ENCODE measurements at places on chromosomes 6 and 20.

- no peaks in the 10 kb centered on the region for H3K36me3 ChIP-seq
- no peak within 1 kb of the TSS for H3K27ac ChIP-seq
- peaks cover 12% of the 10 kb centered on the region for H3K27me3 ChIP-seq
- peak; percentile 16 for DNase-seq
- H3K4me1 ChIP-seq: no peaks in the 10 kb centered on the region
Observed at GRCh38 chr20:13008761-13009681, at the start of gene SPTLC3. Gene SPTLC3, plus strand, starts transcription at chr20:13008972. Its CDS starts 296 bp downstream, at chr20:13009268.

DNA sequence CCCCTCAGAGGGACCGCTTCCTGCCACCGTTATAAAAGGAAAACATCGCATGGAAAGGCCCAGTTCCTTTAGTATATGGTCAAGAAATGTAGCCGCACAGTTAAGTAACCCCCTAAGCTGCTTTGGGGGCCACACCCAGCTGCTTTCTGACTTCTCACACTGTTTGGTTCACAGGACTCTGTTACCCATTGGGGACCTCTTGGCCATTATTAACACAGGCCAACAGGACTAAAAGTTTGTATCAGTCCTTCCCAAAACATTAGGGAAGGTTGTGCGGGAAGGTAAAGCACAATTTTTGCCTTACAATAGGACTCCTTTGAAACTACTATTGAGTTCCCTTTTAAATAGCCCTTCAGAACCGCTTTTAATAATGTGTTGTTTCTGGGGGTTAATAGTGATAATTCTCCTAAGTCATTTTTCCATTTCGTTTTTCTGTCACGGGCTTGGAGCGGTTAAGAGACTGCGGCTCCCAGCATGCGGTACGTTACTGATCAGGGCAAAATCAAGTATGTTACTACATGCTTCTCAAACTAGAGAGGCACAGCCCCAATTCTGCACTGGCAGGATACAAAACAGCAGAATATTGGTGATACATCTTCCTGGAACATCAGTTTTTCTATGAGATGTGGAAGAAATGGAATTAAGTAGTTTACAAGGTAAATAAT lies 668 bp upstream of the RPP40 start:
- peaks cover 7% of the 10 kb centered on the region for H3K4me1 ChIP-seq
- no peaks in the 10 kb centered on the region for H3K27me3 ChIP-seq
- DNase-seq: no peak
- H3K27ac ChIP-seq: peak overlapping the region; percentile 79

DNA sequence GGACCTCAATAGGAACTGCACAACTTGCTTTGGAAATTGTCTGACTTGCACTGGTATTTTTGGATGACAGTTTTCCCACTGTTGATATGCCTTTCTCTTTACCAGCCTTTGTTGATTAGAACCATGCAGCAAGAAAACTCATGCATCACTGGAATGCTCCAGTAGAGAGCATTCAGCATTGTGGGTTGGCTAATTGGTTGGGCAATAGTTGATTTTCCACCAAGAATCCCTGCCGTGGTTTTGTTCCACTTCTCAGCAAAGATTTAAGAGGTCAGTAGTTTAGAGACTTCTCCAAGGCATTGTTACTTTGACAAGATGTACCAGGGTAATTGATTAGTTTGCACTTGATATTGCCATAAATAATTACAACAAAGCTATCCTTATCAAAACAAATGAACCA lies 260.0 kb downstream of the DHX35 start:
- no peak for DNase-seq
- H3K4me1 ChIP-seq: no peaks in the 10 kb centered on the region
- no peak overlapping the region for H3K4me3 ChIP-seq
- H3K36me3 ChIP-seq: no peaks in the 10 kb centered on the region
- H3K27me3 ChIP-seq: no peaks in the 10 kb centered on the region
- H3K27ac ChIP-seq: no peak overlapping the region

GRCh38 chr6:151885234-151885633 lies 77.8 kb downstream of the ESR1 start:
- DNase-seq: no peak
- H3K4me3 ChIP-seq: no peak overlapping the region
- H3K27ac ChIP-seq: no peak overlapping the region
- no peaks in the 10 kb centered on the region for H3K4me1 ChIP-seq
- H3K27me3 ChIP-seq: no peaks in the 10 kb centered on the region
- no peaks in the 10 kb centered on the region for H3K36me3 ChIP-seq

DNA sequence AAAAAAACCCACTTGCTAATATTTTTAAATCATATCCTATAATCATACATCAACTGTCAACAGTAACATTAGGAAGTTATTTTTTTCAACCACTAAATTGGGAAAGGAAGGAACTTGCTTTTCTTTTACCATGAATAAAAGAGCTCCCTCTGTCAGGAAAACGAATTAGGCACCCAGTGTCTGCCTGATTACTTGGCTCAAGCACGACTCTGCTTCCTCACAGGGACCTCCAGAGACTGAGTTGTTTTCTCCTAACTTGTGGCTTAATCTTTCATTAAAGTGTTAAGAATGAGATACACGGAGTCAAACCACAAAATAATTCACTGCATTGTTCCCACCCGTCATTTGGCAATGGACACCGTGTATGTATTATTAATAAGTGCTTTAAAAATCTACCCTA lies 1405.1 kb upstream of the EYS start:
- H3K27me3 ChIP-seq: no peaks in the 10 kb centered on the region
- H3K36me3 ChIP-seq: no peaks in the 10 kb centered on the region
- H3K4me3 ChIP-seq: no peak overlapping the region
- no peak overlapping the region for H3K27ac ChIP-seq
- no peak for DNase-seq

GRCh38 chr20:33650753-33651561 lies 11.2 kb upstream of the C20orf144 start:
- H3K36me3 ChIP-seq: peaks cover 2% of the 10 kb centered on the region
- no peak for DNase-seq
- no peak overlapping the region for H3K27ac ChIP-seq
- no peak overlapping the region for H3K4me3 ChIP-seq
- no peaks in the 10 kb centered on the region for H3K4me1 ChIP-seq
- no peaks in the 10 kb centered on the region for H3K27me3 ChIP-seq

DNA sequence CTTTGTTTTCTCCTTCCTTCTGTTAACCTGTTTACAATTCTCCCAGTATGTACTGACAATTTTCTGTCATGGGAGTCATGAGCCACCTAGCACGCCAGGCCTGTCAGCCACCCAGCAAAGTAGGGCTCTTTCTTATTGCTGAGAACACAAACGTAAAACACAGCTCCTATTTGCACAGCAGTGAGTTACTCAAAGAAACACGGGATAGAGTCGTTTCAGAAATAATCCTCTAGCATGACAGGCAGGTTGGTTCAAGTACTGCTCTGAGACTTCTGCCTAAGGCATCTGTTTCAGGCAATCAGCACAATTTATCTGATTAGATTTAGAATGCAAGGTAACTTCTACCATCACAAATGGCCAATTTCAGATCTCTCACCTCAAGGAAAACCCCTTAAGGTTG lies 88.8 kb downstream of the CD24 start:
- no peak overlapping the region for H3K27ac ChIP-seq
- no peaks in the 10 kb centered on the region for H3K27me3 ChIP-seq
- no peak overlapping the region for H3K4me3 ChIP-seq
- H3K36me3 ChIP-seq: no peaks in the 10 kb centered on the region
- no peaks in the 10 kb centered on the region for H3K4me1 ChIP-seq

DNA sequence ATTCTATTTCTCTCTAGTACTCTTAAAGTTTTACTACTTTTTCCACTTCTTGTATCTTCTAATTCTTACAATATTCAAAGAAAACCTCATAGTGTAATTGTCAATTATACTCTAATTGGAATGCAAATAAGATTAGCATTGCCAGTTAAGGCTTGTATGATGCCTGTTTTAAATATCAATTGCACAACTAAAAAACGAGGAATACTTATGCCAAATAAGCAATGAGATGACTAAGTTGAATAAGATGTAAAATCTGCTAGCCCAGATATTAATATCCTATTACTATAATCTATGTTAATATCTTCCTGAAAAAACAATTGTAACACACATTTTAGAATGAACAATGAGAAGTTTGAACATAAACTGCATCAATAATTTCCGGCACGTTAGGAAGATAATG lies 13.3 kb upstream of the AKAP7 start:
- H3K4me1 ChIP-seq: no peaks in the 10 kb centered on the region
- no peak overlapping the region for H3K27ac ChIP-seq
- H3K4me3 ChIP-seq: no peak overlapping the region
